Left ventricle myocardium inferior (tissue), 1 donor: ENCODE measurements at places on chromosomes 2 and 18. TPM values are rescaled to one million over a fixed set of nuclear protein-coding genes. Genes with fewer than 3 reads are reported as not detected.

GRCh38 chr2:186590350-186590758 is 498 bp downstream of the ITGAV start:
- no peak for DNase-seq

DNA sequence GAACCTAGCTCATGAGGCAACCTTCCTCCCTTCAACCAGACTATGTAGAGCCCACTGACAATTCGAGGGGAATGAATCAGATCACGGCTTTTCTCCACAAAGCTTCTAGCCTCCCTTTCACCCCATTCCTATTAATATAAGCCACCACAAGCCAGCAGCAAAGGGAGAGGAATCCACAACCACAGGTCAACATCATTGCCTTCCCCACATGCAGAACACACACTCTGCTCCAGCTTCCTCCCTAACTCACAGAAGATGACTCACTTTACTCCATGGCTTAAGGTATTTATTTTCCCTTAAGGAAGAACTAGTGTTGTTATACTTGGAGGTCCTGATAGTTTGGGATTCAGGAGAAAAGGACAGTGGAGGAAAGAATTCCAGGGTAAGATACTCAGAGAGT is 272.2 kb downstream of the C1D start:
- DNase-seq, result no peak

DNA sequence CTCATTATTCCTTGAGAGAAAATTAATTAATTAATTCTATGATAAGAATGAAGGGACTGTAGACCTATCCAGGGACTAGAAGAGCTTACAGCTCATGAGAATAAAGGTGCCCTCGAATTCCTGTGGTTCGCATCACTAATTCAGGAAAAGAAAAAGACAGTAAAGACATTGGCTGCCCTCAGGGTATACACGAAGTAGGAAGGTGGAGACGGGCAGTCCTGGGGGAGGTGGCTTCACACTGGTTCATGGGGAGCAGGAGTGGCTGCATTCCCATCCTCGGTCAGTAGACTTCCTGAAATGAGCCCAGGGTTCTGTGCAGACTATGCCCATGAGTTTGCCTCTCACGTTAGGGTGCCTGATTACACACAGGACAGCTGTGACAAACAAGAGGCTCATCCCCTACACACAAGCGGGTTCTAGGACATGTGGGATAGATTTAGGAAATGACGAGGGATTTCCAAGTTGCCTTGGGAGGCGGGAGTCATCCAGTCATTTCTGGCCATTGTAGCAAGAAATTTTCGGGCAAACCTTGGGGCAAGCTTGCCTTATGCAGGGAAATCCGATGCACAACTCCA is 282.2 kb downstream of the CYP26B1 start:
- DNase-seq, result no peak

GRCh38 chr2:133849341-133849740 is 281.1 kb upstream of the NCKAP5 start:
- DNase-seq, result no peak

Gene STARD7
- total RNA-seq, result 174 TPM

Gene LRRTM1
- 0.11 TPM for total RNA-seq

Gene TET3
- 2.3 TPM for total RNA-seq

Gene CCDC68
- total RNA-seq, result 5.1 TPM

Gene ANKRD30B
- total RNA-seq, result not detected

Gene GBX2
- not detected for total RNA-seq
